ENCODE measurements at places on chromosomes 3 and 15.

DNA sequence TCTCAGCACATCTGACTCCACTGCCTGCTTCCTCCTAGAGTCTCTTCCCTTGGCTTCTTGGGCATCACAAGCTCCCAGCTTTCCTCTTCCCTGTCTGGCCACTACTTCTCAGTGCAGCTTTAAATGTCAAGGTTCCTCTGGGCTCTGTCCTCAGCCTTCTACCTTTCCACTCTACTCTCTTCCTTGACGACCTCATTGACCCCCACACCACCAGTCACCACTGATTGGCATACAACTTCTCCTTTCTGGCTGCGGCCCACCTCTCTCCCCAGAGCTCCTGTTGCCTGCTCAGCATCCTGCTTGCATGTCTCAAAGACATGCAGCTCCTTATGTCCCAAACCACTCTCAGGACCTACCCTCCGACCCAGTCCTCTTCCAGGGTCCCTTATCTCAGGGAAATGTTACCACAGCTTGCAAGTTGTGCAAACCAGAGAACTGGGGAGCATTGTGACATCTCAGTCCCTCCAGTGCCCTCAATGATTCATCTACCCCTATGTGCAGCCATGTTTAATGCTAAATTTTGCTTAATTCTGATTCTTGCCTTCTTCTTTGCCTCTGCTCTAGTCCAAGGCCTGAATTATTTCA is 49.9 kb downstream of the TRPM1 start:
- no peak overlapping the region for H3K4me3 ChIP-seq
- H3K36me3 ChIP-seq, result no peaks in the 10 kb centered on the region
- no peaks in the 10 kb centered on the region for H3K27me3 ChIP-seq
- H3K4me1 ChIP-seq, result peaks cover 30% of the 10 kb centered on the region
- no peak overlapping the region for H3K27ac ChIP-seq
- DNase-seq, result no peak

GRCh38 chr3:61862614-61863289 is 301.4 kb downstream of the PTPRG start:
- no peaks in the 10 kb centered on the region for H3K4me1 ChIP-seq
- H3K27ac ChIP-seq, result no peak overlapping the region
- H3K36me3 ChIP-seq, result no peaks in the 10 kb centered on the region
- no peak overlapping the region for H3K4me3 ChIP-seq
- DNase-seq, result no peak
- no peaks in the 10 kb centered on the region for H3K27me3 ChIP-seq

DNA sequence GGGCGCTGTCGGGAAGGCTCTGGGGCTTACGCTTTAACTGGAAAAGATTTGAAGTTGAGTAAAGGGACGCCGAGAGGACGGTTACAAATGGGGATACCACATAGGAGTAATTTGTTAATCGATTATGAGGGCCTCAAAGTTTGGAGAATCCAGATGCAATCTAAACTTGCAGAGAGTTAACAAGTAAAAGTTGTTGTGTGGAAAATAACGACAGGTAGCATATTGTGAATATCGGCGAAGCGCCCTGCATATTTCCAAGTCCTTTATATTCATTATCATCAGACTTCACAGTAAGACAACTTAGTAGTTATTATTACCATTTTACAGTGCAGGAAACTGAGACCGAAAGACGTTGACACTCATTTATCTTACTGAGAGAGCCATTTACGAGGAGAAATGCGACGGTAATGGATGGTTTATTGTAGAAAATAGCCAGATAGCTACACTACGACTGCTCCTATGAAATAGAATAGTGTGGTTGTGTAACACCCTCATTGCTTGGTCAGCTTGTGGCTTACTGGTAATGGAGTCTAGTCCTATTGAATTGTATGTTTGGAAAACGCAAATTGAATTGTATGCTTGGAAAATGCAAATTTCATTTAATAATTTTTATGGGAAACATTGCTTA is 700 bp downstream of the MKRN2 start:
- H3K4me1 ChIP-seq, result peaks cover 17% of the 10 kb centered on the region
- no peak for DNase-seq
- H3K27ac ChIP-seq, result peak overlapping the region; percentile 91
- no peaks in the 10 kb centered on the region for H3K36me3 ChIP-seq

DNA sequence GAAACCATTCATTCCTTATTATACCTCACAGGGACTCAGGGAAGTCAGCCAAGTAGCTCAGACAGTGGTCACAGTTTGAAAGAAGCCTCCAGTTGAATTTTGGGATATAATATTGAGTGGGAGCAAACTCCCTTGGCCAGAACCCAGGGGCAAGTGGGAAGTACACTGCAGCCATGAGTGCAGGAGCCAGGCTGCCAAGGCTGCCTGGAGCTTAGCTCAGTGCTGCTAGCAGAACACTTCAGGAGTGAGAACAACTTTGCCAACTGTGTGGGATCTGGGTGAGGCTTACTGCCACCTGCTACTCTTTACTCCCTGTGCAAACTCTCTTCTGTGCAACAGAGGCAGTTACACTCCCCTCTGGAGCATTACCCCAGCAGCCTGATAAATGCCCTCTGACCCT is 4.6 kb downstream of the OR5K3 start:
- no peaks in the 10 kb centered on the region for H3K27me3 ChIP-seq
- DNase-seq, result no peak
- H3K4me1 ChIP-seq, result peaks cover 3% of the 10 kb centered on the region
- H3K4me3 ChIP-seq, result no peak overlapping the region
- H3K27ac ChIP-seq, result no peak overlapping the region

GRCh38 chr3:31573036-31573779 is 40.5 kb downstream of the STT3B start:
- no peaks in the 10 kb centered on the region for H3K27me3 ChIP-seq
- H3K27ac ChIP-seq, result no peak overlapping the region
- H3K4me1 ChIP-seq, result 0 out of 2 replicates have a peak, but pooled peaks cover 3% of the 10 kb centered on the region

- no peaks in the 10 kb centered on the region for H3K27me3 ChIP-seq
- no peak for DNase-seq
- peaks cover 19% of the 10 kb centered on the region for H3K4me1 ChIP-seq
- no peak overlapping the region for H3K27ac ChIP-seq
Measured at GRCh38 chr3:159850481-159850880, 138.2 kb upstream of the IL12A start.

GRCh38 chr15:25582886-25583285 is 144.1 kb upstream of the UBE3A start:
- H3K4me3 ChIP-seq, result no peak overlapping the region
- no peaks in the 10 kb centered on the region for H3K4me1 ChIP-seq
- no peaks in the 10 kb centered on the region for H3K27me3 ChIP-seq
- H3K36me3 ChIP-seq, result no peaks in the 10 kb centered on the region
- H3K27ac ChIP-seq, result no peak overlapping the region
- no peak for DNase-seq

DNA sequence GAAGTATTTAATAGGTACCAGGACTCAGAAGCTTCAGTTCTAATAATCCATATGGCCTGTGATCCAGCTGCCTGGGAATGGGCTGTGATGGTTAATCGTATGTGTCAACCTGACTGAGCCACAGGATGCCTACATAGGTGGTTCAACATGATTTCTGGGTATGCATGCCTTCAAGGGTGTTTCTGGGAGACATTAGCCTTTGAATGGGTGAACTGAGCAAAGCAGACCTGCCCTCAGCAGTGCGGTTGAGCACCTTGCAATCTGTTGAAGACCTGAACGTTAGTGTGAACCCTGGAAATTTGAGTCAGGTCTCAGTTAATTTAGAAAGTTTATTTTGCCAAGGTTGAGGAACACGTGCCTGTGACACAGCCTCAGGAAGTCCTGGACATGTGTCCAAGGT is 22.8 kb upstream of the TKT start:
- no peak overlapping the region for H3K27ac ChIP-seq
- H3K36me3 ChIP-seq, result no peaks in the 10 kb centered on the region
- no peak overlapping the region for H3K4me3 ChIP-seq
- no peaks in the 10 kb centered on the region for H3K27me3 ChIP-seq
- no peaks in the 10 kb centered on the region for H3K4me1 ChIP-seq

- DNase-seq, result no peak
- no peak overlapping the region for H3K27ac ChIP-seq
- peaks cover 15% of the 10 kb centered on the region for H3K36me3 ChIP-seq
- H3K4me3 ChIP-seq, result no peak overlapping the region
Measured at GRCh38 chr15:101221902-101222301, 29.9 kb downstream of the CHSY1 start.

GRCh38 chr15:36815786-36816185 is 236.4 kb downstream of the CDIN1 start:
- H3K4me1 ChIP-seq, result no peaks in the 10 kb centered on the region
- H3K27ac ChIP-seq, result no peak overlapping the region
- no peaks in the 10 kb centered on the region for H3K36me3 ChIP-seq
- H3K4me3 ChIP-seq, result no peak overlapping the region
- no peaks in the 10 kb centered on the region for H3K27me3 ChIP-seq

- no peaks in the 10 kb centered on the region for H3K36me3 ChIP-seq
- no peak overlapping the region for H3K4me3 ChIP-seq
- no peak overlapping the region for H3K27ac ChIP-seq
- no peak for DNase-seq
- H3K4me1 ChIP-seq, result no peaks in the 10 kb centered on the region
Measured at GRCh38 chr3:69531576-69532546, 146.0 kb upstream of the FRMD4B start.

GRCh38 chr3:123467046-123467445 is 18.2 kb upstream of the ADCY5 start:
- DNase-seq, result no peak
- no peaks in the 10 kb centered on the region for H3K36me3 ChIP-seq
- no peak overlapping the region for H3K27ac ChIP-seq
- no peak overlapping the region for H3K4me3 ChIP-seq
- 0 out of 2 replicates have a peak, but pooled peaks cover 3% of the 10 kb centered on the region for H3K4me1 ChIP-seq

DNA sequence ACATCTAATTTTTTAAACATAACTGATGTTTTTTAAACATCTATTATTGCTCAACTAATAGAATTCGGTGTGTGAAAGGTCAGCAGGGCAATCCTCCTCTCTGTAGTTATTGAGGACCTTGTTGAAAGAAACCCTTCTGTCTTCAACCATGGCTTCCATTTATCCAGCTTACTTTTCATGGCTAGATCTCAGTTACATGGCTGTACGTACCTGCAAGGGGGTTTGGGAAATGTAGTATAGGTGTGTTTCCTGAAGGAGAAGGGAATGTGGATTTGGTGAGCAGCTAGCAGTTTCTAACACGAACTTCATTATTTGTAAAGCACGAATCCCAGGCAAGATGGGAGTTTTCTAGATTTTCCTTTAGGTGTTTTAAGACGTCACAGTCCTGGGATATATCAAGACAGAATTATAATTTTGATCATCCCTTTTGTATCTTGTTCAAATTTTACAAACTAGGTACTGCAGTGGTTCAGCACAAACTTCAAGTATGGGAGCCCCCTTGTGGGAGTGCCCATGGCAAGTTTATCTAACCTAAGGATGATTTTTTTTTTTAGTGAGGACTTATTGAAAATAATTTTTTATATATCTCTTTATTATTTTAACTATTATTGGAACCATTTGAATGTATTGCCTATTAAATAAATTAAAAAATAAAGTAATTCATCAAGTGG is 41.6 kb downstream of the FBXL2 start:
- H3K4me3 ChIP-seq, result no peak overlapping the region
- H3K36me3 ChIP-seq, result no peaks in the 10 kb centered on the region
- DNase-seq, result no peak
- no peaks in the 10 kb centered on the region for H3K27me3 ChIP-seq

- H3K4me1 ChIP-seq, result no peaks in the 10 kb centered on the region
- no peaks in the 10 kb centered on the region for H3K36me3 ChIP-seq
- no peak overlapping the region for H3K27ac ChIP-seq
- DNase-seq, result no peak
- no peak overlapping the region for H3K4me3 ChIP-seq
Measured at GRCh38 chr3:72013084-72013483, 228.1 kb upstream of the PROK2 start.

Data from MM.1S (cell line).